ENCODE measurements at places on chromosomes 4 and X. TPM values are rescaled to one million over a fixed set of nuclear protein-coding genes. Genes with fewer than 3 reads are reported as not detected.
A peak's percentile ranks its signal among the peaks of the same experiment; 100 is the strongest.

- H3K4me3 ChIP-seq: no peak overlapping the region
- no peaks in the 10 kb centered on the region for H3K36me3 ChIP-seq
- H3K27me3 ChIP-seq: no peaks in the 10 kb centered on the region
Observed at GRCh38 chrX:14697451-14697850, 168.1 kb downstream of the GLRA2 start.

GRCh38 chr4:110061076-110061475 is 137.3 kb downstream of the ELOVL6 start:
- H3K36me3 ChIP-seq: no peaks in the 10 kb centered on the region
- peaks cover 6% of the 10 kb centered on the region for H3K4me1 ChIP-seq

GRCh38 chr4:127778102-127778501 is 4.0 kb upstream of the HSPA4L start:
- H3K27me3 ChIP-seq: no peaks in the 10 kb centered on the region
- DNase-seq: no peak
- no peak overlapping the region for H3K27ac ChIP-seq
- no peak overlapping the region for H3K4me3 ChIP-seq
- H3K36me3 ChIP-seq: no peaks in the 10 kb centered on the region

- no peaks in the 10 kb centered on the region for H3K27me3 ChIP-seq
- DNase-seq: no peak
- no peak overlapping the region for H3K4me3 ChIP-seq
Observed at GRCh38 chr4:131248314-131248713, 1900.8 kb upstream of the PCDH10 start.

DNA sequence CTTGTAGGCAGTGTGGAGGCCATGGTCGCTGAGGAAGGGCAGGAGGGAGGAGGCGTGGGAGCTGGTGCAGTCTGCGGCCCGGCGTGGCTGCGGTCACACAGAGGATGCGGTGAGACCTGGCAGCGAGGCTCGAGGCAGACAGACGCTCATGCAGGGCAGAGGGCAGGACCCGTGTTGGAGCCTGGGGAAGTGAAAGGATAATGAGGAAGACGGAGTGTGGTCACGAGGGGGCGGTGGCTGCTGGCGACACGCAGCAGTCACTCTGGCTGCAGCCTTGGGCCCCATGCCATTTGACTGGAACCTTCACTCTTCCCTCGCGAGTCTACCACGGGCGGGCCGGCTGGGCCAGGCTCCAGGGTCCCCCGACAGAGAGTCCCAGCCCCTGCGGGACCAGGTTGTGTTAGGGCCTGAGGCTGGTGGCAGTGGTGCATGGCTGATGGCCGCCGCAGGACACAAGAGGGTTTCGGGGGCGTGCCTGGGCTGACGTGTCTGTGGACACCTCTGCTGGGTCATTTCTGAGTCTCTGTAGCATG is 68.8 kb upstream of the HGFAC start:
- H3K36me3 ChIP-seq: peaks cover 13% of the 10 kb centered on the region
- DNase-seq: peak; percentile 38
- H3K4me3 ChIP-seq: no peak overlapping the region
- H3K27me3 ChIP-seq: peaks cover 6% of the 10 kb centered on the region
- no peak overlapping the region for H3K27ac ChIP-seq

- H3K27me3 ChIP-seq: no peaks in the 10 kb centered on the region
- H3K27ac ChIP-seq: no peak overlapping the region
- DNase-seq: no peak
- H3K4me3 ChIP-seq: no peak overlapping the region
- no peaks in the 10 kb centered on the region for H3K4me1 ChIP-seq
- no peaks in the 10 kb centered on the region for H3K36me3 ChIP-seq
Observed at GRCh38 chrX:56385960-56386359, 153.8 kb downstream of the KLF8 start.

DNA sequence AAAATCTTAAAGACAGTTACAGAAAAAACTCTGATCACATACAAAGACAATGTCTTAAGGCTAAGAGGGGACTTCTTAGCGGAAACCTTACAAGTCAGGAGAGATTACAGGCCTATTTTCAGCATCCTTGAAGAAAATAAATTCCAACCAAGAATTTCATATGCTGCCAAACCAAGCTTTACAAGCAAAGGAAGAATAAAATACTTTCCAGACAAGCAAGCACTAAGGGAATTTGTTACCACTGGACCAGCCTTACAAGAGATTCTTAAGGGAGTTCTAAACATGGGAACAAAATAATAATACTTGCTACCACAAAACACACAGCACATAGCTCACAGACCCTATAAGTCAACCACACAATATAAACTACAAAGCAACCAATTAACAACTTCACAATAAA is 255.8 kb upstream of the ZFP42 start:
- no peaks in the 10 kb centered on the region for H3K4me1 ChIP-seq
- H3K36me3 ChIP-seq: no peaks in the 10 kb centered on the region
- no peak overlapping the region for H3K4me3 ChIP-seq
- no peak overlapping the region for H3K27ac ChIP-seq
- no peaks in the 10 kb centered on the region for H3K27me3 ChIP-seq
- no peak for DNase-seq

GRCh38 chrX:12988797-12989196 is 13.9 kb downstream of the TMSB4X start:
- no peaks in the 10 kb centered on the region for H3K27me3 ChIP-seq
- DNase-seq: peak; percentile 88
- no peak overlapping the region for H3K4me3 ChIP-seq
- H3K4me1 ChIP-seq: peaks cover 27% of the 10 kb centered on the region
- no peaks in the 10 kb centered on the region for H3K36me3 ChIP-seq
- peak overlapping the region; percentile 54 for H3K27ac ChIP-seq

DNA sequence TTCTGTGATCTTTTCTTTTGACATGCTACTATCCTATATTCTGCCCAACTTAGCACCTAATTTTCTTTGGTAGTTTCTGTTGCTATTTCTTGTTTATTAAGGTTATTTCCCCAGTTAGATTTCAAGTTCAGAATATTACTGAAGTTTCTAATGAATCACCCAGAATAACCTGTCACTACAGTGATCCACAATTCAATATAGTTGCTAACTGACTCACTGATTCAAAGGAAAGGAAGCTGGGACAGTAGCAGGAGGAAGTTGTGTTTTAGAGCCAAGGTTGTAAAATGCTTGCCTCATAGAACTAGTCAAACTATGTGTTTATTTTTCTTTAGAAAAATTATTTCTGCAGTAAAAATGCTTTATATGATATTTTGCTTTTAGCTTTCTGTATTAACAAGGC is 37.4 kb downstream of the PAK3 start:
- no peaks in the 10 kb centered on the region for H3K4me1 ChIP-seq
- DNase-seq: no peak
- no peaks in the 10 kb centered on the region for H3K36me3 ChIP-seq

DNA sequence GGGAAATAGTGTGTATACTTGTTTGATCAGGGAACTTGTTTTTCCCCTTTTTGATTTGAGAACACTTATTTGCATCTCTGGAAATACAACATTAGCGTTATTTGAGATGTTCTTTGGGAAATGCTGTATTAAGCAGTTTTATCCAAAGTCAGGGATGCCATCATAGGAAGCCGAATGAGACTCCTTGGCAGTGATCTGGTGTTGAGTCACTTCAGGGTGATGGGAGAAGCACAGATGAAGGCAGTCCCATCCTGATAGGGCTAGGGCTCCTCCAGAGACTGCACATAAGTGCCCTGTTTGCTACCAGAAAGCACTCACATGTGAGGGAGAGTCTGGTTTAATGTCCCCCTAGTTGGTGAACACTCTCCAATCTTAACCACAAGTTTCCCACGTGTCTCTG is 62.3 kb downstream of the IL1RAPL1 start:
- no peaks in the 10 kb centered on the region for H3K27me3 ChIP-seq
- no peaks in the 10 kb centered on the region for H3K36me3 ChIP-seq
- no peak overlapping the region for H3K4me3 ChIP-seq
- no peak overlapping the region for H3K27ac ChIP-seq

DNA sequence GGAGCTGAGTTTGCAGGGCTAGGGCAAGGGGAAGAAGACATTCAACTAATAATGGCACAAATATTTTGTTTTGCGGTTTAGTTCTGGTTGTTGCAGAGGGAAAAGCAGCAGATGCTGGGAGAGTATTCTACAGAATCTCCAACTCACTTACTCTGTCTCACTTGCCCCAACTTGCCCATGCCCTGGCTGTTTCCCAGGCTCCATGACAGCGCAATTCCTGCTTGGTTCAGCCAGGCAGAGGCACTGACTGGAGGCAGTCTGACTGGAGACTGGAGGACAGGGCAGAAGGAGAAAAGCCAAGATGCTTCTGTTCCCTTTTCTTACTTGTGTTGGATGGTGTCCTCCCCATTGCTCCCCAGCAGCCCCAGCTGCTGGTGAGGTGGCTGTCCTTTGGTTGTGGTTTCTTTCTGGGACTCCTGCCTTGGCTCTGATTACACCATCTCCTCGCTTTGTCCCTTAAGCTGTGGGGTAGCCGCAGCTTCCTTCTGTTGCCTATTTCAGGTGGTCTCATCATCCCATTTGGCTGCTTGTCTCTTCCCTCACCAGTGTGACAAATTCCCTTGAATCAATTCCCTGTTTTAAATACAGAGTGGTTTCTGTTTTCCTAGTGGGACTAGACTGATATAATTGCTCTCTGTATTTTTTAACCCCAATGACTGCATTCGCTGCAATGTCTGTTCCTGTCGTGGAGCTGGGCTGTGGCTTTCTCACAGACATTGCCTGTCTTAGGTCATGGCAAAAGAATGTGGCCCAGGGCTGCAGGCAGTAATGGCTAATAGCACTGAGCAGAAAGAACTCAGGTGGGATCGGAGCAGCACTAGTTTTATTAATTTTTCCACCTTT is 24.2 kb upstream of the RASL11B start:
- no peak overlapping the region for H3K4me3 ChIP-seq
- H3K36me3 ChIP-seq: no peaks in the 10 kb centered on the region
- H3K4me1 ChIP-seq: peaks cover 17% of the 10 kb centered on the region
- no peaks in the 10 kb centered on the region for H3K27me3 ChIP-seq
- DNase-seq: no peak

DNA sequence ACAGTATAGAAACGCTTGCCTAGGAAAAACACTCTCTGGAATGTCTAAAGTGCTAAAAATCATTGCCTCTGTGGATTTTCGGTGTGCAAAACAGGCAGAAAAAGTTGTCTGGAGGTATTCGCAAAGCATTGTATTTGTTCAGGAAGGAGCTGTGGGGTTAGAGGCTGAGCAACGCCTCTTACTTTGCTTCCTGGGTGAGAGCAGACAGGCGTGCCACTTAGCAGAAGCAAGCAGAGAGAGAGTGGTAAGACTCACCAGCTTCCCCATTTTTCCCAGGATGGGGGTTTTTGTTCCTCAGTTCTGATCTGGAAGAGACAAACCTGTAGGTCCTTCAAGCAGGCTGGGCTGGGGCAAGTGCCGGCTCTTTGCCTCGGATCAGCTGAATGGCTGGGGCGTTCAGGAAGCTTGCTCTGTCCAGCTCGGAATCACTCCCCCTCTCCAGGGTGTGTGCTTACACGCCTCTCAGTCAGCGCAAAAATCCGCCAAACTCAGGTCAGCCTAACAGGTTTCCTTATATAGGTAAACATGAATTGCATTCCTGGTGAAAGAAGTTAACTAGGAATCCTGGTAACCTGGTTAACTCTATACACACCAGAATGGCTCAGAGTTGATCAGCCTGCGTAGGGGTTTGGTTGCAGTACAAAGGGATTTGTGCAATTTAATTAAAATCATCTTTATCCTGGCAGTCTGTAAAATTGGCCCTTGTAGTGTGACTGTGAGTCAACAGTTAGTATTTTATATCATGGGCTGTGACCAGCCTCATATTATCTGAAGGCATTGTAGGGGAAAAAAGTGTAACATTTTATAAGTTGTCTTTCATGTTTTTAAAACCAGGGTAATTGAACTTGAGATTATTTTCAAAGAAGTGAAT is 213.1 kb upstream of the MID1 start:
- no peaks in the 10 kb centered on the region for H3K36me3 ChIP-seq
- DNase-seq: peak; percentile 78
- peak overlapping the region; percentile 57 for H3K27ac ChIP-seq
- H3K4me3 ChIP-seq: peak overlapping the region; percentile 32

DNA sequence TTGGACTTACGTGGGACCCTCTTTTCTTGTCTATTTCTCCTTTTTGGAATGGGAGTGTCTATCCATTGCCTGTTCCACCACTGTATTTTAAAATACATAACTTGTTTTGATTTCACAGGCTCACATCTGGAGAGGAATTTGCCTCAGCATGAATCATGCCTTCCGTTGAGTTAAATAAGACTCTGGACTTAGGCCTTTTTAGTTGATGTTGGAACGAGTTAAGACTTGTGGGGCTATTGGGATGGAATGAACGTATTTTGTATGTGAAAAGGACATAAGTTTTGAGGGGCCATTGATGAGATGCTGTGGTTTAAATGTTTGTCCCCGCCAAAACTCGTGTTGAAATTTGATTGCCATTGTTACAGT is 66.2 kb downstream of the BEX3 start:
- DNase-seq: no peak
- H3K4me1 ChIP-seq: no peaks in the 10 kb centered on the region
- no peaks in the 10 kb centered on the region for H3K27me3 ChIP-seq
- no peak overlapping the region for H3K27ac ChIP-seq
- no peak overlapping the region for H3K4me3 ChIP-seq
- H3K36me3 ChIP-seq: no peaks in the 10 kb centered on the region

DNA sequence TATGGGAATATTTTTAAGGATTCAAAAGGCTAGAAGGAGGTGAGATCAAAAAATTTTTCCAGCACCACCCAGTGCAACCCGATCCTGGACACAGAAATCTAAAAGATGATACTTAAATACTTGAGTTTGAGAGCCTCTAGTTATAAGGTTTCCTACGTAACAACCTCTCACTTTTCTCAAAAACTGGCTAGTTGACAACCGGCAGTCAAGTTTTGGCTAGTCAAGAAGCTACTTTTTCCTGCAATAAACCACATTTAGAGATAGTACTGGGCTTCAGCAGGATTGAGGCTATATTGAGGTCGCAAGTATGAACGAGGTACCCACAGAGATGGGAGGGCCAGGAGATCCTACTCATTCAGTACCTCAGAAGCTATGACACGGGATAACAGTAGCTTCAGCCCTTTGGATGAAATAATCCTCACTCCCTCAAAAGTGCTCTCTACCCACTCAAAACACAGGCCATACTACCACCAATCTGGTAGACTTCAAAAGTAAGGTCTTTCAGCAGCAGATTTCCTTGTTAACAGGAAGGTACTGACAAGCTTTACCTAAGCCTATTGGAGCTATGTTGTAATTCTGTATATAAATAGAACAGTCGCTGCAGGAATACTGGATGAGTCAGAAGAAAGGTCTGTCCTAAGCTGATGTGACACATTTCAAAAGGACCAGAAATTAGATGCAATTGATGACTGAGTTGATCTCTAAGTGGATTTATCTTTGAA is 1.5 kb upstream of the TSPAN5 start:
- peak overlapping the region; percentile 94 for H3K4me3 ChIP-seq
- no peaks in the 10 kb centered on the region for H3K36me3 ChIP-seq
- peaks cover 19% of the 10 kb centered on the region for H3K4me1 ChIP-seq
- peak overlapping the region; percentile 82 for H3K27ac ChIP-seq
- H3K27me3 ChIP-seq: peaks cover 10% of the 10 kb centered on the region

Gene HS3ST1
- 0.58 TPM for total RNA-seq

Gene FOXR2
- not detected for total RNA-seq

Gene ATOH1
- not detected for total RNA-seq

Gene SLC25A53
- total RNA-seq: 4.9 TPM

Gene IGFBP7
- 197 TPM for total RNA-seq

Gene ARHGAP24
- total RNA-seq: 53.6 TPM

Gene PCDH18
- total RNA-seq: 99.1 TPM

Gene LDB2
- 6.2 TPM for total RNA-seq

Gene TCEAL3
- total RNA-seq: 24.9 TPM

Gene CPLX1
- total RNA-seq: 1.2 TPM

Gene TMPRSS11E
- not detected for total RNA-seq
